SK-N-SH (cell line): ENCODE measurements at places on chromosomes 2 and 18. TPM values are rescaled to one million over a fixed set of nuclear protein-coding genes. Genes with fewer than 3 reads are reported as not detected.

Gene TXNL1
- polyA plus RNA-seq: 37.4 and 39.7 TPM in 2 replicates

DNA sequence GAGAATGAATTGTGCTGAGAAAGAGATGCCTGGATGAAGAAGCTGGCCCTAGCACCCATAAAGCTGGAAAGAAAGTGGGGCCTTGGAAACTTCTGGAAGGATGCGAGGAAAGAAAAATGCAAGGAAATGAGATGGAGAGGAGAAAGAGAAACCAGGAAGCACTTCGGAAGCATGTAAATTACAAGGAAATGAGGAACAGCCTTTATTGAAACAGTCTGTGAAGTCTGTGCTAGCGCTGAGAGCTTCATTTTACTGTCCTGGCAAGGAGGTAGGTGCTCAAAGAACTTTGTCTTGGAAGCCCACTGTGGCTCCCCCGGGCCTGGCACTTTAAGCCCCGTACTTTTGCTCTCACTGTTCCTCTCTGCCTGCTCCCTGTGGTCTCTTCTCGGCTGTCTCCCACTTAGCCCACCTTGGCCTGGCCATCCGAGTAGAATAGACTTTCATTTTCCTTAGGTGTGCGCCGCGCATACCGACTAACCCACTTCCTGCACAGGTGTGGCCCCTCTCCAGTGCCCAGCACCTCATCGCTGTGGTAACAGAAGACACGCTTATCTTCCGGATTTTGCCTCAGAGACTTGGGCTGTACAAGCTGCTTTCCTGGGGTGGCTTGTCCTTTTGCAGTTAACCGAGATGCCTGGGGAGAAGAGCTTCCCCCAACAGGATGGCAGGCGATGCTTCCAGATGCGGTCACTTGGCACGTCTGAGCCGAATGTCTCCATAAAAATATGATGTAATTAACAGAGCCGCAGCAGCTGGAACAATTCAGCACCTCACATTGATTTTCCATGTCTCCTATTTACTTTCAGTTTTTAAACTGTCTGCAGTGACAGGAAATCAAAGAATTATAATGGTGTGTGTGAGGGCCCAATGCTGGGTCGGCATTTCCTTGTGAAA lies 199.6 kb downstream of the HRH4 start:
- H3K4me3 ChIP-seq: no peak overlapping the region
- peaks cover 5% of the 10 kb centered on the region; the same call in 1 of the 2 replicates for H3K27me3 ChIP-seq
- no peaks in the 10 kb centered on the region for H3K36me3 ChIP-seq
- H3K27ac ChIP-seq: no peak overlapping the region
- peaks cover 11% of the 10 kb centered on the region; the same call in 1 of the 2 replicates for H3K4me1 ChIP-seq

DNA sequence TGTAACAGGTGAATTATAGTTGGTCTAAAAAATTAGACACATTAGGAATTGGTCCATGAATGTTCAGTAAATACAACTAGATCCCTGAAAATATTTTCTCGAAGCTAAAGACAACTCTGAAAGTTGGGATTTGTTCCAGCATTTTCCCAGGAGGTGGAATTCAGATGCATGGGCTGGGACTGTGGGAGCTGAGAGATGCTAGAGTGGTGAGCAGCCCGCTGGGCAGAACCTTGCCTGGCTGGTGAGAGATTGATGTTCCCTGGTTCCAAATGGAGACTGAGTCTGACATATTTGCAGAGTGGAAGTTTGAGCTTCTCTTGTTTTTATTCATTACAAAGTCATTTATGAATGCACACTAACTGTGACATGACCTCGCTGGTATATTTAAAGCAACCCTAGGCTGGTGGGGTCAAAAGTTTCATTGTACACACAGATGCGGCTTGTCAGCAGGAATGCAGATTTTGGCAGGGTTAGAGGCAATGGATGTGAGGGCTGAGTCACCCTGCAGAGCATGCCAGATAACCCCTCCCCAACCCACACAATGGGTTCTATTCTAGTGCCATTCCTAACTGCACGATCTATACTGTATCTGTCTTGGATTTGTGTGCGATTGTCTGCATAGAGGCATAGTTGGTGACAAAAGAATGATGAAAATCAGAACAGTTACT lies 23.5 kb upstream of the TMEM178A start:
- no peaks in the 10 kb centered on the region; the same call in 1 of the 2 replicates for H3K4me1 ChIP-seq
- no peaks in the 10 kb centered on the region for H3K36me3 ChIP-seq
- H3K4me3 ChIP-seq: no peak overlapping the region
- DNase-seq: no peak
- H3K27me3 ChIP-seq: no peaks in the 10 kb centered on the region

DNA sequence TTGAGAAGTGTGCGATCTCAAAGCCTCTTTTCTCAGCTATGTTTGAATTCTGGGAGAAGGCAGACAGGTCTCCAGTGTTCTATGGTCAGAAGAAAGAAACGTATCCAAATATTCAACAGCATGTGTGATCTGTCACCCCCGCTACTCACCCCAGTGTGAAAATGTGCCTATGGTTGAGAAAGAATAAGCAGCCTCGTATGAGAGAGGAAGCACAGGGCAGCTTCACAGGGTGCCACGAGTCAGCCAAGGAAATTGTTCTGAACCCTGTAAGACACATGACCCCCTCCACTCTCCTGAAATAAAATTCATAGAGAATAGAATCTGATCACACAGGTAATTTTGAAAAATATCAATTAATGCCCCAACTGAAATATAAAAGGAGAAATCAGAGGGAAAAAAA lies 8.0 kb upstream of the SF3B1 start:
- no peak for DNase-seq
- H3K4me3 ChIP-seq: no peak overlapping the region
- H3K27me3 ChIP-seq: no peaks in the 10 kb centered on the region
- no peaks in the 10 kb centered on the region for H3K4me1 ChIP-seq

DNA sequence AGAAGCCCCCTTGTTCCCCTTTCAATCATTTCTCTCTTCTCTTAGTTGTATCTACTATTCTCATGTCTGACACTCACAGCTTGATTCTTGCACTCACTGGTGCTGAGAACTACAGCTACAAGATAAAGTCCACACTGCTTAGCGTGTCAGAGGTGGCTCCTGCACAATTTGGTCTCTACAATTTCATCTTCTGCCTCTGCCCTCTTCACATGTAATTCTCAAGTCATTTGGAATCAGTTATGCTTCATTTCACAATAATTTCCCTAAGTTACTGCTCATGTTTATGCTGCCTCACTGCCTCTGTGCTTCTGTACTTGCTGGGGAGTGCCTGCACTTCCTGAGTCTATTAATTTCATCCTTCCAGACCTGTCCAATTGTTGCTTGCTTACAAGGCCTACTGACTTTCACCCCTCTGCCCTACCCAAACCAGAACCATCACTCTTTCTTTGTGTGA lies 11.6 kb upstream of the NAB1 start:
- H3K4me3 ChIP-seq: no peak overlapping the region
- H3K36me3 ChIP-seq: no peaks in the 10 kb centered on the region

Gene LBH
- 22.8 and 26.4 TPM in 2 replicates for polyA plus RNA-seq

DNA sequence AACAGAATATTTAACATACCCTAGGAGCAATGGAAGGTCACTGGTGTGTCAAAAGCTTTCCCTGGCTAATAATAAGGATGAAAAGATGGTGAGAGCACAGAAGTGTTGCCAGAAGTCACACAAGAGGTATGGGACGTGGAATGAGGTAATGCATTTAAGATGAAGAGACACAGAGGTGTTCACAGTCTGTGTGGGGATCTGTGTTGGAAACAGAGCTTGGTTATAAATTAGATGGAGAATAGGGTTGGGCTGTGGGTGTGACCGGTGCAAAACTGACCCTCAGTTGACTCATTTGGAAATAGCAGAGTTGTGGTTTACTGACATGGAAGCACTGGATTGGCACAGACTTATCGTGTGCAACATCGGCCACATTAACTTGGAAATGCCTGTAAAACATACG lies 372.5 kb downstream of the SATB2 start:
- H3K36me3 ChIP-seq: no peaks in the 10 kb centered on the region
- H3K4me3 ChIP-seq: no peak overlapping the region
- H3K4me1 ChIP-seq: no peaks in the 10 kb centered on the region
- DNase-seq: no peak
- no peak overlapping the region for H3K27ac ChIP-seq

DNA sequence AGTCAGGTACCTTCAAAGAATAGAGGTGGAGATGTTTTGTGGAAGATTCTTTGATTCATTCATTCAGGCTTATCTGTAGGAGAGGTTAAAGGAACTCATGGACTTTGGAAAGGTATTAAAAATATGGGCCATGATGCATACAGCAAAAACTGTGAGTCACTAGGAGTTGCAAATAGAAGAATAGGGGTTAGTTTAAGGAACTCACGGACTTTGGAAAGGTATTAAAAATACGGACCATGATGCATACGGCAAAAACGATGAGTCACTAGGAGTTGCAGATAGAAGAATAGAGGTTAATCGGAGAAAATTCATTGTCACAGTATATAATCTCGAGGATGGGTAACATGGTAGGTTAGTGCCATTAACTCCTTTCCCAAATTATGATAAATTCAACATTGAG lies 41.2 kb downstream of the SLC9A2 start:
- no peaks in the 10 kb centered on the region for H3K36me3 ChIP-seq
- peaks cover 20% of the 10 kb centered on the region; the same call in 1 of the 2 replicates for H3K27me3 ChIP-seq
- no peak overlapping the region for H3K27ac ChIP-seq
- H3K4me1 ChIP-seq: no peaks in the 10 kb centered on the region

GRCh38 chr2:238784671-238785527 lies 63.0 kb upstream of the TWIST2 start:
- H3K36me3 ChIP-seq: no peaks in the 10 kb centered on the region
- H3K27ac ChIP-seq: no peak overlapping the region
- H3K27me3 ChIP-seq: no peaks in the 10 kb centered on the region
- no peaks in the 10 kb centered on the region for H3K4me1 ChIP-seq
- DNase-seq: peak; percentile 79
- peak overlapping the region; percentile 6; the same call in 1 of the 2 replicates for H3K4me3 ChIP-seq

- no peaks in the 10 kb centered on the region for H3K27me3 ChIP-seq
- H3K4me3 ChIP-seq: no peak overlapping the region
- DNase-seq: no peak
- no peaks in the 10 kb centered on the region for H3K4me1 ChIP-seq
Measured at GRCh38 chr2:25744055-25744454, 70.7 kb upstream of the DTNB start.
